ENCODE measurements at places on chromosomes 5 and 9.
A peak's percentile ranks its signal among the peaks of the same experiment; 100 is the strongest.

DNA sequence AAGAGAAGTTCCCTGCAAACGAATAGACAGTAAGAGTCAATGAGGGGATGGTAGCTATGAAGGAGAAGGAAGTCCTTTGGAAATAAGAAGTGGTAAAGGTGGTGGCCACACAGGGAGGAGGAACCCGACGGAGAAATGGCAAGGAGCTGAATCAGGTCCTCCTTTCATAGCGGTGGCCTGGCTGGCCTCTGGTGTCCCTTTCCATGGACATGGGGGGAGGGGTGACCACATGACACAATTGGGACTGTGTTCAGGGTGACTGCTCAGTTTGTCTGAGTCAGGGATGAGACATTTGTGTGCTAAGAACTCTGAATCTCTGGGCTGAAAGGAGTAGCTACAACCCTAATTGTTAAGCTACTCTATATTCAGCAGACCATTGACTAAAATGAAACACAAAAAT is 28.7 kb upstream of the TIMD4 start:
- no peak for DNase-seq

GRCh38 chr5:87627363-87627762 is 214.6 kb upstream of the CCNH start:
- no peak for DNase-seq

DNA sequence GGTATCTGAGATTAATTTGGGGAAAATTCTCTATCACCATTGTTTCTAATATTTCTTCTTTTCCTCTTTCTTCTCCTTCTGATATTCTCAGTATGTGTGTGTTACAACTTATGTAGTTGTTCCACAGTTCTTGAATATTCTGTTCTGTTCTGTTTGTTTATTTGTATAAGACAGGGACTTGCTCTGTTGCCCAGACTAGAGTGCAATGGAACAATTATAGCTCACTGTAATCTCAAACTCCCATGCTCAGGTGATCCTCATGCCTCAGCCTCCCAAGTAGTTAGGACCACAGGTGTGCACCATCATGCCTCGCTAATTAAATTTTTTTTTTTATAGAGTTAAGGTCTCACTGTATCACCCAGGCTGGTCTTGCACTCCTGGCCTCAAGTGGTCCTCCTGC is 145.8 kb upstream of the TUT7 start:
- no peak for DNase-seq

DNA sequence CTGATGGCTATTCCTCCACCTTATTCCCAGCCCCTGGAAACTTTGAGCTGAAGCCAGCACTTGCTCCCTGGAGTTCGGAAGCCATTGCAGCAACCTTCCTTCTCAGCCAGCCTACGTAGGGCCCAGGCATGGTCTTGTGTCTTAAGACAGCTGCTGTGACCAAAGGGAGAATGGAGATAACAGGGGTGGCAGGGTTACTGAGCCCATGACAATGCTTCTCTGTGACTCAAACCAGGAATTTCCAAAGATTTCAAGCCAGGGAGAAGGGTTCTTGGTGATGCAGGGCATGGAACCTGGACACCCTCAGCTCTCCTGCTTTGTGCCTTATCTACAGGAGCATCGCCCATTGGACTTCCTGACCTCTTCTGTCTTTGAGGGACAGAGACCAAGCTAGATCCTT is 12.2 kb downstream of the SLC31A2 start:
- no peak for DNase-seq

DNA sequence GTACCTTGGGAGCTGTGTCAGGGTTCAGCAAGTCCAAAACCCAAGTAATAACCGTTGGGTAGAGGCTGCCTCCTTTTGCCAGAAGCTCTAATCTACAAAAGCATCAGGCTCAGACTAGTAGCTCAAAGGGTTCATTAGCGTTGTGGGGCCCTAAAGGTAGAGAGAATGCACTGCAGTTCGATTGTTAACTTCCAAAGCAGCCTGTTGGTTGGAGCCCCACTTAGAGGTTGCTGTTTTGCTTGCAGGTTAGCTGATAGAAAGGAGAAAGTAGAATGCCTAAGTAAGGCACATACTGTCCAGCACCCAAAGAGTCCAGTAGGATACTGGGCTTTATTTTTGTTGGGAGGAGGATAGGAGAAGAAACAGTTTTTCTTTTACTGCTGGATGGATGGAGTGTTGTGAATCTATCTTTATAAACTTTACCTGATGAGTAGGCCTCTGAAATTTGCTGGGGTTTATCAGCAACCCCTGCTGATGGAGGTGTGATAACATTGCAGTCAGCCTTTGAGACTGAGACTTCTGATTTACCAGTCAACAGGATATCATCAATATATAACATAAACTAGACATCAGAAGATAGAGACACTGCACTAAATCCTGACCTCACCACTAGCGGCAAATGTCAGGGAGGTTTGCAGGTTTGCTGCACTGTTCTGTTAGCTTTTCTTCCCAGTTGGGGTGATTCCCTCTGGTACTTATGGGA is 34.8 kb downstream of the ZNF131 start:
- DNase-seq = no peak

DNA sequence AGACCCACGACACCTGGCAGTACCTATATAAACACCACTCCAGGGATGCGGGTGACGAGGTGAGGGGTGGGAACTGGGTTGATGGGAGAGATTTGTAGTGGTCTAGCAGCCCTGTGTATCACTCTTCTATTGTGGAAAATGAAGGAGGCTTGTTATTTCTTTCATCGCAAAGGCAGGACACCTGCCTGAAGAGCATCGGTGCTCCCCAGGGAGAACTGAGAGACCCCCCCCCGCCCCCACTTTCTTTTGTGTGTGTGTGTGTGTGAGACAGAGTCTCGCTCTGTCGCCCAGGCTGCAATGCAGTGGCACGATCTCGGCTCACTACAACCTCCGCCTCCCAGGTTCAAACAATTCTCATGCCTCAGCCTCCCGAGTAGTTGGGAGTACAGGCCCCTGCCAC is 8.3 kb upstream of the WDR5 start:
- no peak for DNase-seq

DNA sequence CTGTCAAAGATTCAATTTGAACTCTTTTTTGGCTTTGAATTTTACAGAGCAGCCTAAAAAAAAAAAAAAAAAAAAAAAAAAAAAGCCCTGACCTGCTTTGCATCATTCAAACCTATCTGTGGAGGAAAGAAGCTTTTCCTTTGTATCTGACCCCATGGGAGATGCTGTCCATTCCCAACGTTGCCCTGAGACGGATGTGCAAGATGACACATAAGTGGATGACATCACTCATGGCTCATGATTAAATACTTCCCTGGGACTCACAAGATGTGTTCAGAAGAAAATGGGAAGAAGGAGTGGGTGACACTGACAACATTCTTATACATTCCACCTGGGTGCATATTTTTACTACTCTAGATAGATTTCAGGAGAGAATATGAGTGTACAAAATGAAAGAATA is 245.7 kb upstream of the ELAVL2 start:
- DNase-seq = no peak

DNA sequence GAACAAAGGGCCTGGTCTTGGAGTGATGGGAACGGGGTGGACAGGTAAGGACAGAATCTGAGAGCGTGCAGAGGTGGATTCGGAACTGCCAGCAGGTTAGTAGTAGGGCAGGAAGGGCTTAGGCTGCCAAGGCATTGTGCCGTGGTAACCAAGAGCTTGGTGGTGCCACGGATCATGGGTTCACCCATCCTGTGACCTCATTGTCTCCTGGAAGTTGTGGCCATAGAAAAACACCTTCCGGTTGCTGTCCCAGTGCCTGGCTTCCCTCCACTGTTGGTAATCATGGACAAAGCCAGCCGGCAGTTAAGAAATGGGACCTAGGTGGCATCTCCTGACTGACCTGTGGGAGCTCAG is 42.5 kb upstream of the CFAP157 start:
- no peak for DNase-seq

DNA sequence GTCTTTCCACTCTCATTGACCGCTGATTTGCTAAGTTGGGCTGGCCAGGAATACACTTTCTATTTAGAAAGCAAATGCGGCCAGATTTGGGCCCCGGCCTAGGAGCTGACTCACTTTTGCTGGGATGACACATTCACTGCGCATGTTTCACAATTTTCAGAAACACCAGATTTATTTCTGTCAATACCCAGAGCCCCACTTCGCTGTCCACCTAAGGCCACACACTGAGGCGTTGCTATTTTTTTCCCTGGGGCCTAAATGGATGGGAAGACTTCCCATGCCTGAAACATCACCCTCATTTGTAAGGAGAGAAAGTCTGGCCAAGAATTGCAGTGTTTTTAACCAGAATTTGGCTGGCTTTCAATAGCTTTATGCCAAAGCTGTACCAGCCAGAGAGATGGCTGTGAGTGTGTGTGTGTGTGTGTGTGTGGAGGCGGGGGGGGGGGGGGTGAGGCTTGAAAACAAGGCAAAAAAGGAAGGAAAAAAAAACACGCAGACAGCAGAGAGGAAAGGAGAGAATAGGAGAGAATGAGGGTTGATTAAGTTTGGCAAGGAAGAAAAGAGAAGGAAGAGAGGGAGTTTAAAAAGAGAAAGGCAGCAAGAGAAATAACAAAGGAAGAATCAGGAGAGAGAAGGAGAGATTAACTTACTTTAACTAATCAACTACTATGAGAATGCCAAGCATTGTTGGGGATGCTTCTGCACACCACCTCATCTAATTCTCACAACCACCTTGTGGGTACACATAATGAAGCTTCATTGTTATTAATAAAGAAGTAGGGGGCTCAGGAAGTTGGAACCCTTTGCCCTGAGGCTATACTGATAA is 261.4 kb upstream of the KLF4 start:
- DNase-seq = peak; percentile 6

- DNase-seq = peak; percentile 54
Measured at GRCh38 chr9:137295238-137295811, 6.7 kb downstream of the NRARP start.

DNA sequence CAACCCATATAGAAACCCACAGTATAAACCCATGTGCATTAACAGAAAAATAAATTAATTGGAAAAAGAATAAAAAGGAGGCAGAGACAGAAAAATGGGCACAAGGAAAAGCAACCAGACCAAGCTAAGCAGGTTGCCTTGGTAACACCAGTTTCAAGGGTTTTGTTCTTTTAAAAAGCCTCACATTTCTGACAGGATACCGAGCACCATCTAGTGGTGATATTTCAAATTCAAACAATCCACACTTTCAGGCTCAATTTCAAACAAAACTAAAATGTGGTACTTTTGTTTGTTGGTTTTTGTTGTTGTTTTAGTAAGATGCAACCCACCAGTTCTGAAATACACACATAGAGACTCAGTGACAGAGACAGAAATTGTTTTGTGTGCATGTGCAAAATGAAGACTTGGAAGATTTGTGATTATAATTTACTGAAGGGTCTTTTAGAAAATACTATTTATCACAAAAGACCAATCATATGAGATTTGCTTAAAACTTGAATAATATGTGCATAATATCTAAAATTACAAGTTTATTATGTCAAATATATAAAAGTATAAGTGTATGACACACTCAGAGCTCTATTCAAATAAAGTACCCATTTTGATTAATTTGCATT is 318.2 kb downstream of the SLCO4C1 start:
- peak; percentile 72 for DNase-seq

DNA sequence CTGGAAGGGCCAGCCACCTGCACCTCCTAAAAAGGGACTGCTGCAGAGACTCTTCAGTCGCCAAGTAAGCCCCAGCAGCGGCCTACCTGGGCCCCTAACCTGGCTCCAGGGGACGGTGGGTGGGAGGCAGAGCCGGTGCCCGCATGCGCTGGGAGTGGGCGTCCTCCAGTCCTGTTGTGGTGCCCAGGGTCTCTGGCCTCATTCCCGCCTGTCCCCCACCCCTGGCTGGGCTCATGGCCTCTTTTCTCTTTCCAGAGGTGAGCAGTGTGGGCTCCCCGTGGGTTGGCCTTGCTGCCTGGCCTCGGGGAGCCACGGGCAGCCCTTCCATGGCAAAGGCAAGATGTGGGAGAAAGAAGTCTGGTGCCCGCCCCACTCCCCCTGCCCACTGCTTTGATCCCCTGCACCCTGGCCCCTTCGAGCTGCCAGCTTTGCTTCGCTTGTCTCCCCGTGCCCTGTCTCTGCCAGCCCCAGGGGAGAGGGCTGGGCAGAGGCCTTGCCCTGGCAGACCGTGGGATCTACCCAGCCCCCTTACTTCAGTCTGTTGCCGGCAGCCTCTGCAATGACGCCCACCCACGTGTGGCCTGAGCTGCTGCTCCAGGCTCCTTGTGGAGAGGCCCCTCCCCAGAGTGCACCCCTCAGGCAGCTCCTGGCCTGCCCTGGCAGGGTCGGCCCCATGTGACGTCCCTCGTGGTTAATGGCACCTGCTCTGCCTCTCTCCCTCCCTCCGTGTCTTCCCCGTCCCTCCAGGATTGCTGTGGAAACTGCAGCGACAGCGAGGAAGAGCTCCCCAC is 5.4 kb upstream of the PRR7 start:
- DNase-seq = no peak

DNA sequence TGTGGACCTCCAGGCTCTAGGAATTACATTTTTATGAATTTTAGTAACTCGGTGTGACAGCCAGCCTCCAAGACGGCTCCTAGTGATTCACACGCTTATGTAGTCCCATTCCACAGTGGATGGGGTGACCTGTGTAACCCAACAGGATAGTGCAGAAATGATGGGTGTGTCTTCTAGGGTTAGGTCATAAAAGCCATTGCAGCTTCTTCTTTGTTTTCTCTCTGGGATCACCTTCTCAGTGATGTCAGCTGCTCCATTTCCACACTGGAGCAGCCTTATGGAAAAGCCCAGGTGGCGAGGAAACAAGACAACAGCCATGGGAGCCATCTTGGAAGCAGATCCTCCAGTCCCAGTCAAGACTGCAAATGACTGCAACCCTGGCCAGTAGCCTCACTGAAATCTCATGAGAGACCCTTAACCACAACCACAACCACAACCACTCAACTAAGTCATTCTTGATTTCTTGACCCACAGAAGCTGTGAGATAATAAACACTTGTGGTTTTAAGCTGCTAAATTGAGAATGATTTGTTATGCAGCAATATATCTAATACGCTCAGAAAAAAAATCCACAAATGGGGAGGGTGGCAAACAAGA is 5.1 kb upstream of the GNPDA1 start:
- no peak for DNase-seq

DNA sequence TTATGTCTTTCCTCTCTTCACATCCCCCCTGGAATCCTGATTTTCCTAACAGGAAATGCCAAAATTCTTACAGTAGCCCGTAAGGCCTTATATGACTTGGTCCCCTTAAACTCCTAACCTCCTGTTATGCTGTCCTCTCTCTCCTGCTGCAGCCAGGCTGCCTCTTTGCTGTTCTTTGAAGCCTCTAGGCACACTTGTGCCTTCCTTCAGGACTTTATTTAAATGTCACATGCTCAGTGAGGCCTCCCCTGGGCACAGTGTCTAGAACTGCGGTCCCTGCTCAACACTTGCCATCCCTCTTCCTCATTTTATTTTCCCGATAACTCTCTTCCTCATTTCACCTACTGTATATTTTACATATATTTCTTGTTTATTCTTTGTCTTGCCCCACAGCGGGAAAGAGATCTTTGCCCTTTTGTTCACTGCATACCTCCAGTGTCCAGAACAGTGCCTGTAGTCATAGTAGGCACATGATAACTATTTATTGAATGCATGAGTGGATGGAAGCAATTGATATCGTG is 5.5 kb upstream of the SHB start:
- no peak for DNase-seq

Data from A673 (cell line).